Stimulated activated CD8-positive, alpha-beta memory T cell treated with anti-CD3 and anti-CD28 coated beads, Interleukin-4, amount 100 ng/mL, for 1 hour (primary cell): ENCODE measurements at places on chromosomes 7 and 10.

DNA sequence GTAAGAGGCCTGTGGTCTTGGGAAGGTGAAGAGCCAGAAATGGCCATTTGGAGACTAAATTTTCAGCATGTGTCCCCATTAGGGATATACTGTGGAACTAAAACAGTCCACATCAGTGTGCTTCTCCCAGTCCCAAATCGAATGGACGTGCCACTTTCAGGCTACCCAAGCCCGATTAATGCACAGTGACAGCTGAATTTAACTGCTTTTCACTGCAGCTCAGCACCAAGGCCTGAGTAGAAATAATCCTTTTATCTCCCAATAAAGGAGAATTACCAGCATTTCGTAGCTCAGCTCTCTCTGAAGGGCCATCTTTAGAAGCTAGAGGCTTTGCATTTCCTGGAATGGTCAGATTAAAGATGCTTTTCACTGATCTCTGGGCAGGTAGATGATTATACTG lies 183.3 kb downstream of the NPSR1 start:
- DNase-seq, result no peak

DNA sequence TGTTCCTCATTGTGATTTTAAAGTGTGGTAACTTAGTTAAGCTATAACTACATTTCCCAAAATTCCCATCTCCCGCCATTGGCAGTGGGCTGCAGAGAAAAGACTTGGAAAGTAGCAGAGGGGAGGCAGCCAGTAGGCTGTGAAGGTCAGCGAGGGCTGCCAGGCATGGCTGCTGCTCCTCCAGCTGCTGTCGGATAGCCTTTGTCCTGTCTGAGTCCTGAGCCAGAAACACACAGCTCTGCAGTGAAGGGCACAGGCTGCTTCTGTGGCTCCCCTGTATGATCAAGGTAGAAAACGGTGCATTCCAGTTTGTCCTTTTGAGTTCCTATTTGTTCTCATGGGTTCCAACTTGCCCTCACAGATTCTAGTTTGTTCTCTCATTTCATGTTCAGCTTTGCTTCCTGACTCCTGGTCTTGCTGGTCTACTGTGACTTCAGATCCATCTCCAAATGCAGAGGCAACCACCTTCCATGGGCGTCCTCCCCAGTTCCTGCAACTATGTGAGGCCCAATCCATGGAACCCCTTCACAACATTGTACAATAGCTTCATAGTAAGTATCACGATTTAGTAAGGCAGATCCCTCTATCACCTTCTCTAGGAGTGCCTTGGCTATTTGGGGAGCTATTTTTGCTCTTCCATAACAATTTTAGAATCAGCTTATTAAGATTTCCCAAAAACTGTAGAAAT lies 31.7 kb downstream of the SYPL1 start:
- DNase-seq, result no peak

DNA sequence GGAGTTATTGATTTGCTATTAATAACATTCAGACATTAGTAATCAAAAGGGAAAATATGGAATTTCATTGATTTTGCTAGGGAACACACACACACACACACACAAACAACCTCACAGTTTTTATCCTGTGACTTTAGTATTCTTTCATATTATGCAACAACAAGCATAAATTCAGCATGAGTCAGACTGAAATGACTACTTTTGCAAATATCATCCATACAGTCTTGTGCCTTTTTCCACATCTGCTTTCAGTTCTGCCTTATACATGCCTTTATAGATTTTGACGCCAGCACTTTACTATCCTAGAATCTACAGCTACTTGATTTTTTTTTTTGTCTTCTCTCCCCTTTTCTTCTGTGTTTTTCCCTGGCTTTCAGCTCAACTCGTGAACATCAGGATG lies 975.8 kb upstream of the LRRTM3 start:
- DNase-seq, result no peak

GRCh38 chr7:36048141-36048901 lies 104.7 kb upstream of the EEPD1 start:
- no peak for DNase-seq

GRCh38 chr7:151936207-151936606 lies 20.0 kb upstream of the GALNTL5 start:
- DNase-seq, result no peak

- no peak for DNase-seq
Measured at GRCh38 chr7:108181073-108181985, 51.2 kb upstream of the LAMB4 start.

- no peak for DNase-seq
Measured at GRCh38 chr7:14714161-14714728, 188.3 kb downstream of the DGKB start.

GRCh38 chr7:55423277-55423711 lies 58.2 kb downstream of the LANCL2 start:
- DNase-seq, result no peak

DNA sequence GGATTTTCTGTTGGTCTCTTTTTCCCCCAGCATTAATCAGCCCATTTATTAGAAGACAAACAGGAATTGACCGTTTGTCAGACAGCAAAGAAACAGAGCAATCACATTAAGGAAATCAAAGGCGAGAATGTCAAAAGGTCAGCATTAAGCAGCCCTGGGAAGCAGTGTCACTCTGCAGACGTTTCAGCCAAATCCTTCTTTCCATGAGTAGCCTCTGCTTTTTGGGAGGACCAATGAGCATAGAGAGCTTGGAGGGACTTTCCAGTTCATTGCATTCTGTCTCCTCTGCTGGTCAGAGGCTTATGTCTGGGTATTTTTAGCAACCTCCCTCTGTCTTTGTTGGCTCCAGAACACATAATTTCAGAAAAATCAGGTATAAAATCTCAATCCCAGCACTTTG lies 481.4 kb downstream of the GALNT17 start:
- no peak for DNase-seq

DNA sequence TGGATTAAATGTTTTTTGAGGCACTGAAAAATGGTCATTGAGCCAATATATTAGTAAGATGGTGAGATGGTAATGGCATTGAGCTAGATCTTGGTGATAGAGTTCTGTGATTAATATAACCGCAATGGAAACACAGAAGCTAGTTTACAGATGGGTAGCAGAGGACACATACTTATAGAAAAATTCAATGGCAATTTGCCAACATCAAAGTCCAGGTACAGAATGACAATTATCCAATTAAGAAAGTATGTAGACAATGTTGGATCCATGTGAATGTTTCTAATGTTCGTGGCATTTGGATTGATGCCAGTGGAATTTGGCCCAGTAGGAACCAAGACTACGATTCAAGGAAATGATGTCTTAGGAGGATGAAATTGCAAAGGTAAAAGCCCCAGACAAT lies 187.8 kb downstream of the GNAT3 start:
- no peak for DNase-seq

DNA sequence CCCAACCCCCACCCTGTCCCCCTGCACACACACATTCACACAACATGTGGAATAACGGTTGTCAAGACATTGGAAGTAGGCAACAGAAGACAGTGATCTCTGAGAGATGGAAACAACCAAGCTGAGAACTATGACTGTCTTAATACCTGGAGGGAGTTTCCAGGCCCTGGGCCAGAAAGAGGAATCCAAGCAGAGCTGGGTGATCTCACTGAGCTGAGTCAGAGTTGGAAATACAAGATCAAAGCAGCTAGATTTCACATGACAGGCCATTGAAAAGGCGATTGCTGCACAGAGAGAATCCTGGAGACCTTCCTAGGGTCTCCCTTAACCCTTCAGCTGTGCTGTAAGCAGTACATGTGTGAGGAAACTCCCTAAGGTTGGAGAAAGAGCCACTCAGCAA lies 165.8 kb upstream of the PRSS1 start:
- no peak for DNase-seq

GRCh38 chr10:121322046-121322445 lies 276.2 kb downstream of the FGFR2 start:
- DNase-seq, result no peak

DNA sequence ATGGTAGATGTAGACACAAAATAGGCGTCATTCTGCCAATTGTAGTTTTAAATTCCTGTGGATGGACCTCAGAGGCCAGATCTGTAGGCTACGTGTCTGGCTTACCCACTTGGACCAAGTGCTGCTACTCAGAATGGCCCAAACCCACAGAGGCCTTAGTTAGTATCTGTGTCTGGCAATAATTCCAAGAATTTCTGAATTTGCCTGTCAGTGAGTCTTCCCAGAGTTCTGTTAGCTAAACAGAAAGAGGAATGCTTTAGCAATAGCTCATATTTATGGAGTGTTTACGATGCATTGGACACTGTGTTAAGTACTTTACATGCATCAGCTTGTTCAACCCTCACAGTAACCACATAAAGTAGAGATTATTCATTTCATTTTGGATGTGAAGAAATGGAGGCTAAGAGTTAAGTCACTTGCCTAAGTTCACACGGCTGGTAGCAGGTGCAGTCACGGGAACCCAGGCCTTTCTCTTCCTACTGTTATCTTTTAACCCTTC lies 231.8 kb downstream of the PTEN start:
- DNase-seq, result no peak

DNA sequence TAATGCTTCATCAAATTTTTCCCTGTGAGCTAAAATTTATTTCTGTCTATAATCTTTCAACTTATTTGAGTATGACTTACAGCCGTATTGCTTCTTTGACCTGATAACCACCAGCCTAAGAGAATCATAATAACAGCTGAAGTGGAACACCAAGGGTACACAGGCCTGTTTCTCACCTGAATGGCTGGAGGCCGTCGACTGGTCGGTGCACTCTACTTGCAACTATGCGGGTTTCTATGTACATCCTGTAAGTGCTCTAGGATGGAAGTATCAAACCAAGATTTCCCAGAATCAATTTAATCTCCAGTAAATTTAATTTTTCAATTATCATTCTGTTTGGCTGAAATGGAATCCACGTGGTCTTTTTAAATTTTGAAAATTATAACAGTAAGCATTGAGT lies 504.8 kb upstream of the PHF14 start:
- no peak for DNase-seq

DNA sequence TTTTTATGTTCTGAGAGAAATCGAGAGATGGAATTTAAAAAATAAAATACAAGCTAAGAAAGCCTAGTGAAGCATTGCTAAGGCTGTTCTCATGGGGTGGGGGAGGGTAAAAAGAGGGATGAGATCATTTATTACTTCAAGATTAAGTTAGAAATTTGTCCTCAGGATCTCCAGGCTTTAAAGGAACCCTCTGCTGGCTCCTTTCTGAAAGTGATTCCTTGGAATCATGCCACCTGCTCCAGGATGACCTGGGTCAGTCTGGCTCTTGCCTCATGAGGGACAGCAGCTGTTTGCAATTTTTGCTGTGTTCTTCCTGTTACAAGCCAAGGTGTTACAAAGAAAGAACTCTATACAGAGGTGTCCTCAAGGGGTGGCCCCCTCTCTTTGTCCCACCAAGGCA lies 69.8 kb downstream of the CDK1 start:
- DNase-seq, result no peak

GRCh38 chr7:106450716-106451115 lies 165.9 kb upstream of the NAMPT start:
- DNase-seq, result no peak

- DNase-seq, result no peak
Measured at GRCh38 chr10:120205368-120206018, 251.5 kb upstream of the PLPP4 start.

GRCh38 chr10:114713525-114714090 lies 55.5 kb upstream of the ABLIM1 start:
- DNase-seq, result no peak

GRCh38 chr7:22001345-22002004 lies 55.8 kb upstream of the CDCA7L start:
- DNase-seq, result no peak

- DNase-seq, result no peak
Measured at GRCh38 chr7:1939434-1940401, 269.6 kb downstream of the ELFN1 start.

DNA sequence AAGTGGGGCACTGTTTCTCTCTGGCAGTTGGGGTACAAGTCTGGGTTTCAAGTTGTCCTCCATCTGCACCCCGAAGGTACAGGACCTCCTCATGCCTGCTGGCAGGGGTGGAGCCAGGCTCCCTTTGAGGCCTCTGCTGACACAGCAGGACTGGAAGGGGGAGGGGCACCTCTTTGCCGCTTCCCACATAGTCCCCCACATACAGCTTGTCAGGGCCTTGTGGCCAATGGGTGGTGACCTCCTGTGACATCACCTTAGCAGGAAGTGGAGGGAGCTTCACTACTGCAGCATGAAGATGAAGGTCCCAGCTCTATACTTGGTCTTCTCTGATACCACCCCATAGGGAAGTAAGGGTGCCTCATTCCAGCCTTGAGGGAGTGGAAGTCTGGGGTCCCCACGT lies 167.8 kb downstream of the RAMP3 start:
- DNase-seq, result no peak

- no peak for DNase-seq
Measured at GRCh38 chr7:82382276-82382675, 61.3 kb downstream of the CACNA2D1 start.
